Activated gamma-delta T cell treated with Interleukin-2 at 50 U/mL for 16 hours (primary cell): ENCODE measurements at places on chromosomes 16 and 17.

GRCh38 chr16:824194-824593 lies 23.7 kb upstream of the GNG13 start:
- DNase-seq, result no peak

DNA sequence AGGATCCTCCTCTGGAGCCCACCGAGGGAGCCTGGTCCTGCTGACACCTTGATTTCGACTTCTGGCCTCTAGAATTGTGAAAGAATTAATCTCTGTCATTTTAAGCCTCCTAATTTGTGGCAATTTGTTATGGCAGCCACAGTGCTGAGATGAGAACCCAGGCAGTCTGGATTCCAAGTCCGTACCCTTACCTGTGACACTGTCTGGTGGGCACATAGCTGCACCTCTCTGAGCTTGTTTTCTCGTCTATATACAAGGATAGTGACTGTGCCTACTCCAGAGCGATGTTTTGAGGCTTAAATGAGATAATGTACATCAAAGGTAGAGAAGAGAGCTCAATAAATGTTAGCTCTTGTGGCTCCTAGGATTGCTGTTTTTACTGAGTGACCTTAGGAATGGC lies 128.4 kb upstream of the MPHOSPH6 start:
- no peak for DNase-seq

DNA sequence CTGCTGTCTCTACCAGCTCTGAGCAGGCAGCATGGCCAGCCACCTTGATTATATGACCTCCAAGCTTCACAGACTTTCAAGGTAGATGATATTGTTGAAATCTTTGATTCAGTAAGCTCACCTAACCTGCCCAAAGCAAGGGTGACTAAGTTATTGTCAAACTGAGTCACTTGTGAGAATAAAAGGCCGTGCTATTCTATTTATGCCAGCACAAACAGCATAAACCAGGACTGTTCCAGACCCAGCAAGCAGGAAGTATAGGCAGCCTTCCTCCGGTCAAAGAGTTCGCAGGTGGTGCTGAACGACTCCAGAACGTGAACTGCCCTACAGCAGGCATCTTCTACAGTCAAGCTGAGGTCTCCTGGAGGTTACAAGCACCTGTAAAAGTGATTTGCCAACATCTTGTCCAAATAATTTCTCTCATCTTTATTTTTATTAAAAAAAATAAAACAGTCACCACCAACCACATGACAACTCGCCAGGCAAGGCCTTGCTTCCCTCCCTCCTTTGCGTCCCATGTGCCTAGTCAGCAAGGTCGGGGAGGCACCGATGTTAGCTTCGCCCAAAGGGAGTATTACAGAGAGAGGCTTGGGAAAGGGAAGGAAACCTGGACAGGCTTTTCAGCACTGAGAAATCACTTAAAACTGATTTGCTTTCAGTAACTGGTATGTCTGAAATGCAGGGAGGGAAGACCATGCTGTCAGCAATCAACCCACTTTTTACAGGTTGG lies 10.8 kb downstream of the ARL2BP start:
- no peak for DNase-seq

GRCh38 chr16:66834746-66835145 lies 4.0 kb upstream of the NAE1 start:
- no peak for DNase-seq

GRCh38 chr17:81868674-81869220 lies 2.4 kb downstream of the ARHGDIA start:
- no peak for DNase-seq

- no peak for DNase-seq
These were observed 1.9 kb upstream of the SNAI3 start for GRCh38 chr16:88688013-88688778.

DNA sequence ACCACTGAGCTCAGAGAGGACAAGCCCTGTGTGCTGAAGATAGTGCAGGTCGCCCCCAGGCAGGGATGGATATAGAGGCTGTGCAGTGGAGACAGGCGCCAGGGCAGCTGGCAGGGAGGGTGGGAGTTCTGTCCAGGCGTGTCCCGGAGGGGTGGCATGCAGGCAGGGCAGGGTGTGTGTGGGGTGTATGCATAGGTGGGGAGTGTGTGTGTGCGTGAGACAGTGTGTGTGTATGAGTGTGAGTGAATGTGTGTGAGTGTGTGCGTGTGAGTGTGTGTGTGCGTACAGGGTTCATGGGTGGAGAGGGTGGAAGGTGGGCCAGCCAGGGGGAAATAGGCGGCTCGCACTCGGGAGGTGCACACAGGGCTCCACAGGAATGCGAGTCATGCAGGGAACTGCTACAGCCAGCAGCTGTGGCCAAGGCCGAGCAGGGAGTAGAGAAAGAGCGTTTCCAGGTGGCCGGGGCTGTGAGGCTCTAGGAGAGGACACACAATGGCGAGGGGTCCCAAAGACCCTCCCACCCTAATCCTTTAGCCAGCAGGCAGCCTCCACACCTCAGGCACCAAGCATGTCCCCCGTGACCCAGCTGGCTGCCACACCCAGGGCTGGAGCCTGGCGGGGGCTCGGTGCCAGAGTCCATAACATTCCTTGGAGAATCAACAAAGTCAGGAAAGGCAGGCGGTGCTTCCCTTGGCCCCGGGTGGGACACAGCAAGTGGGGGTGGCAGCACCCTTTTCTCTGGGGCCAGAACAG lies 4.6 kb downstream of the PLCD3 start:
- DNase-seq, result no peak

GRCh38 chr17:45742251-45742650 lies 41.9 kb upstream of the CRHR1 start:
- DNase-seq, result no peak

GRCh38 chr16:15958703-15959348 lies 9.4 kb downstream of the ABCC1 start:
- DNase-seq, result no peak

- no peak for DNase-seq
These were observed 174.4 kb upstream of the HS3ST3A1 start for GRCh38 chr17:13776027-13776551.

DNA sequence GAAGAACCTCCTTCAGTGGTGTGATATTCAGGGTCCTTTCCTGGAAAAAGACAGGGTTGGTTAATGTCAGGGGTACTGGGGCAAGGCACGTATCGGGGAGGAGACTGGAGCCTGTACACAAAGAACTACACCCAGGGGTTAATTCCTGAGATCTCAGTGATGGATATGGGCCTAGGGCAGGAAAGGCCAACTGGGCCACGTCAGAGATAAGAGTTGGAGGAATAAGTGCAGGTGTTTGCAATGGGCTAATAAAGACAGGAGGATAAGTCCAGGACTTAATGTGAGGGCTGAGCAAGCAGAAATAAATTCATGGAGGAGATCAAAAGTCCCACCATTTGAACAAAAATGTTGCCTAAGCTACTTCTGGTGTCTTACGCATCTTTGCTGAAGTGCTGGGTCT lies 10.4 kb upstream of the HERPUD1 start:
- DNase-seq, result no peak
